SW 1271 (cell line): ENCODE measurements at places on chromosomes 12 and 14.

DNA sequence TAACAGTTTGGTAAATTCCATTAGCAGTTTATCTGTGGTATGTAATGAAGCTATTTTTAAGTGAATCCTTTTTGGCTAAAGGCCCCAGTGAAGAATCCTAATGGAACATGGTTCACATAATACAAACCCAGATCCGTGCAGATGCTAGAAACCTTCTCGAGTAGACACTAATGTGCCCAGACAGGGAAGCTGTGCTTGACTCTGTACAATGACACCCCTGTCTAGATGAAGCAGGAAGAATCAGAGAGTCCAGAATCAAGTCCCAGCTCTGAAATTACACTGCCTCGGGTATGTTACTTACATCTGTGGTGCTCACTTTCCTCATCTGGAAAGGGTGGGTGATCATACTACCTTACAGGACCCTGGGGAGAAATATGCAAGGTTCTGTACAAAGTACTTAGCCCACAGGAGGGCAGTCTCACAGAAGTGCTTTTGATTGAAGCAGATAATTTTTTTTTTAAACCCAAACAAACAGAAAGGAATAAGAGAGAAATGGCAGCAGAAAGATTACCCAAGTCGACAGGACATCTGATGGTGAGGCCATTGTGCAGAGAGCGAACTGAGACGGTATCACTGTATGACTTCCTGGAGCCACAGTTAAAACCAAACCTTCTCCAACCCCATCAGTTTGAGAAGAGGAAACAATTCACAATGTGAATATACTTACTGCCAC is 8.5 kb downstream of the CRACR2A start:
- no peak for DNase-seq

- peak; percentile 81 for DNase-seq
Measured at GRCh38 chr14:22536853-22537338, 52.1 kb downstream of the DAD1 start.

- DNase-seq: no peak
Measured at GRCh38 chr14:59208224-59208814, 19.9 kb downstream of the DAAM1 start.

DNA sequence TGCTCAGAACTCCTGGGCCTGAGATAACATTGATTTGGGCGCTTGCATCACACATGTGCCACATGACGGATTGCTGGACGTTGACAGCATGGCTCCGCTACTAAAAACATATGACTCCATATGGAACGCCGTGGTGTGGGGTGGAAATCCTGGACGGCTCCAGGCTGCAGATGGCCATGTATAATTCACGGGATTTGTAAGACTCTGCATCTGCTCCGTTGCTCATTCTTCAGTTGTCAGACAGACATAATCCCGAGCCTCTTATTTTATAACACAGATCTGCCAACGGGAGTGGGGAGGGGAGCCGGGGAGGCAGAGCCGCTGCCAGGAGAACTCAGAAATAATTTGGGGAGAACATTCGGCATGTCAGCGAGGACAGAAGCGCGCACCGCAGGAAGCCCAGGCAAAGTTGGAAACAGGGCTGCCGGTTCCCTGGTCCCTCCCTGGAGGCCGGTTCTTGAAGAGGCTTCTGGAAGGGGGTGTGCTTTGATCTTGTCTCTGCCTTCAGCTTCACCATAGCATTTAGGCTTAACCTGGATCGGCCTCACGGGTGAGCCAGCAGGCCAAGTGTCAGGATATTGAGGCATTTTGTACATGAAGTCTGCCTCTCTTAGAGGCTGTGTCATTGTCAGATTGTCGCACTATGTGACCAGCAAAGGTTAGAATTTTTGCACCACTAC is 45.8 kb upstream of the MYL2 start:
- no peak for DNase-seq

DNA sequence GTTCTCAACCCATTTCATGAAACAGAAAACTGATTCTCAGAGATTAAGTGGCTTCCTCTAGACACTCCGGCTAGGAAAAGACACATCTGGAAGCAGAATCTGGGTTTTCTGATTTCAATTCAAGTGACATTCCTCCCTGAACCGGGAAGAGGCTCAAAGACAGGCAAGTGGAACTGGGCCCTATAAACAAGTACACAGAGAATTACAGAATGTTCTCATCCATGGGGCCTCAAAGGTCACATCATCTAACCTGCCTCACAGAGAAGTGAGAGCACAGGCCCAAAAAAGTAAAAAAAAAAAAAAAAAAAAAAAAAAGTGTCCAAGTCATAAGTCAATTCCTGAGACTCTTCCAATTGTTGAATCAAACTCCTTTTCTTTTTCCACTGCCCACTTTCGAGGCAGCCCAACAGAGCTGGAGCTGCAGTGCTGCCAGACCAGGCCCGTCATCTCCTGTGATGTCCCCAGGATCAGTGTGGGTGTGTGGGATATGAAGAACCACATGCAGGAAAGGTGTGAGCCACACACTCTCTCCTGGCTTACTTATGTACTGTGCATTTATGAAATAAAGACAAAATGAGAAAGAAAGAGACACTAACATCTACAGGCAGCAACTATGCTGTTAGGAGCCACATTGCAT is 2.8 kb upstream of the KRT1 start:
- DNase-seq: no peak

- no peak for DNase-seq
Measured at GRCh38 chr14:101584055-101584859, 23.0 kb downstream of the DIO3 start.

DNA sequence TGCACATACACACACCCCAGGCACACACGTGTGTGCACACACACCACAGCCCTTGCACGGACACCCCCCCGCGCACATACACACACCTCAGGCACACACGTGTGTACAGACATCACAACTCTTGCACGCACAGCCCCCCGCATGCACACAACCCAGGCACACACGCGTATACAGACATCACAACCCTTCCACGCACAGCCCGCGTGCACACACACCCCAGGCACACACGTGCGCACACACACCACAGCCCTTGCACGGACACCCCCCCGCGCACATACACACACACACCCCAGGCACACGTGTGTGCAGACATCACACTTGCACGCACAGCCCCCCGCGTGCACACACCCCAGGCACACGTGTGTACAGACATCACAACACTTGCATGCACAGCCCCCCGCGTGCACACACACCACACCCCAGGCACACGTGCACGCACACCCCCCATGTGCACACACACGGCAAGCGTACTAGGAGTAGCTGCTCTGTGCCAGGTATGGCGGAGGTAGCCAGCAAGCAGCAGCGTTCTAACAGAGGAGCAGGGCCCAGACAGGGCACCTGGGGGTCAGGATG is 18.2 kb upstream of the ANKLE2 start:
- no peak for DNase-seq

- DNase-seq: peak; percentile 58
Measured at GRCh38 chr12:10363914-10364814, 25.7 kb downstream of the KLRK1 start.

DNA sequence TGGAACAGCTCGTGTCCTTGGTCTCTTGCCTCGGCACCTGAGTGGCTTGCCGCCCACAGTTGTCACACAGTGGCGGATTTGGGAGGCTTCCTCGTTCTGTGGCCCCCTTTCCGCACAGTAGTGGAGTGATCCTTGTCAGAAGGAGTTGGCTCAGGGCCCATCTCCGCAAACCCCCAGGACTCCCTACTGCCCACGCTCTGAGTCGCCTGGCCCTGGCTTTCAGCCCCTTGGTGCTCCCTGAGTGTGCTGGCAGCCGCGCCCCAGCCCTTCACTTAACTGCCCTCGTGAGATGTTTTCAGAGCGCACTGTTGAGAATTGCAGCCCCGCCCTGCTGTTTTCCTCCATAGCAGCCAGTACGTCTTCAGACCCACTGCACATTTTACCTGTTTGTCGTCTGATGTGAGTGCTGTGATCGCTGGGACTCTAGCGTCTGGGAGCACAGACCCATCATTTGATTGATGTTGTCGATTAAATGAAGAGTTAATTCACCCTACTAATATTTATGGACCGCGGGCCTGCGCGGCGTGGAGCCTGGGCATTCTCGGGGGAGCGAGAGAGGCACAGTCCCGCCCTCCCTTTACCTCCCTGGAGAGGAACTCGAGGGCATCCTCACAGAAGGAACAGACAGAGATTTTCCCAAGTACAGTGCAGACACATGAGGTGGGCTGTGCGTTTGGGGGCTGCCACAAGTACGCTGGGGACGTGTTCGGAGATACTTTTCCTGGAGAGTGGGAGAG is 91.8 kb downstream of the DDX51 start:
- DNase-seq: no peak

DNA sequence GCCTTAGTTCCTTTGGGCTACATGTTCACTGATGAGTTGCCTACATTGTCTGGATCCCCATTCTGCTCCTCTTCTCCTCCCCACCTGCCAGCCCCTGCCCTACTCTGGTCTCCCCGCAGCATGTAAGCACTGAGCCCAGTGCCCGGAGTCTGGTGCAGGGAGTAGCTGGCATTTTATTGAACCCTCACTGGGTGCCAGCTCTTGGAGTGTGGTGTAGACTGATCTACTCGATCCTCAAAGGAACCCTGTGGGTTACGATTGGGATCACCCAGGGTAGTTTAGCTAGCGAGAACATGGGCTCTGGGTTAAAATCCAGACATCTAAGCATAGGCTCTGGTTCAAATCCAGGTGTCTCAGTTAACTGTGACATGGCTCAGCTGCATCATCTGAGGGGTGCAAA is 8.3 kb upstream of the SERPINA6 start:
- DNase-seq: no peak

GRCh38 chr14:54643696-54644176 is 76.8 kb downstream of the SAMD4A start:
- DNase-seq: no peak

- no peak for DNase-seq
Measured at GRCh38 chr12:11895421-11896078, 175.2 kb upstream of the BCL2L14 start.

DNA sequence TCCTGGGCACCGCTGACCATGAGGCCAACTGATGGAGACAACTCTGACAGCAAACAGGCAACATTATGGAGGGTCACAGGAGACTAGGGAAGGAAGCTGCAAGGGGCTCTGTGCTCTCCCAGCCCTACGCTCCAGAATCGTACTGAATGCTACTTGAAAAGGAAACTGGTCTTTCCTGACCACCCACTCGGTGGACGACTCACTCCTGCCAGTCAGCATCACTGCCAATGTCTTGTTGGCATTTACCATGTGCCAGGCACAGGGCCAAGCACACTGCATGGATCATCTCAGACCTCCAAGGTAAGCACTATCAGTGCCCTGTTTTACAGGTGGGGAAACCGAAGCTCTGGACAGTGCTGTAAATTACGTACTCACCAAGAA is 38.0 kb downstream of the CCDC85C start:
- no peak for DNase-seq

GRCh38 chr12:23657598-23657997 is 291.9 kb downstream of the SOX5 start:
- DNase-seq: no peak

DNA sequence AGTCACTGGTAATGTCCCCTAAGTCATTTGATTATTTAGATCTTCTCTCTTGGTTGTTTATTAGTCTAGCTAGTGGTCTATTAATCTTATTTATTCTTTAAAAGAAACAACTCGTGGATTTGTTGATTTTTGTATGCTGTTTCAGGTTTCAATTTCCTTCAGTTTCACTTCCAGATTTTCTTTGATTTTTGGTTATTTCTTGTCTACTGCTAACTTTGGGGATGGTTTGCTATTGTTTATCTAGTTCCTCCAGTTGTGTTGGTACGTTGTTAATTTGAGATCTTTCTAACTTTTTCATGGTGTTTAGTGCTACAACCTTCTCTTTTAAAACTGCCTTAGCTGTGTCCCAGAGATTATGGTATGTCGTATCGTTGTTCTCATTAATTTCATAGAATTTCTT is 18.5 kb upstream of the CD69 start:
- DNase-seq: no peak

DNA sequence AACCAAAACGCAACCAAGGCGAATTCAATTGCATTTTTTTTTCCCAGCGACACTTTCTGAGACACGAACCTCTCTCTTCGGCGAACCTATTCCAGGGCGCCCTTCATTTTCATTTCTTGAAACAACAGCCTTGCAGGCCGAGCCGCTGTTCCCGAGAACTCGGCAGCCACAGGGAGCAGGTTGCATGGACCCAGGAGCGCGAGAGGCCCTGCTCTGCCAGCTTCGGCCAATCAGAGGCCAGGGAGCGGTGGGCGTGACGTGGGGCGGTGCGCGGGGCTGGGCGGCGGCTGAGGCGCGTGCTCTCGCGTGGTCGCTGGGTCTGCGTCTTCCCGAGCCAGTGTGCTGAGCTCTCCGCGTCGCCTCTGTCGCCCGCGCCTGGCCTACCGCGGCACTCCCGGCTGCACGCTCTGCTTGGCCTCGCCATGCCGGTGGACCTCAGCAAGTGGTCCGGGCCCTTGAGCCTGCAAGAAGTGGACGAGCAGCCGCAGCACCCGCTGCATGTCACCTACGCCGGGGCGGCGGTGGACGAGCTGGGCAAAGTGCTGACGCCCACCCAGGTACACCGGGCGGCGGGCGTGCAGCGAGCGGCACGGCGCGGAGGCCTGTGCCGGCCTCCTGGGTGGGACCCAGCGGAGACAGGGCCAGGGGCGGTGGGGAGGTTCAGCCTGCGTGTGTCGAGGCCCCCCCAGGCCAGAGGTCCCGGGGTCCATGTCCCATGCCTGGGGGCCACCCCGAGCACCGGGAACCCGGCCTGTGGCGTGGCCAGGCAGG is at the start of gene PEBP1:
TSS of gene PEBP1 (plus strand) at position 337 of the 771 bp plus-strand sequence. CDS start at position 423, 86 bp downstream.
- peak; percentile 76 for DNase-seq

GRCh38 chr12:5033883-5034282 is 9.8 kb upstream of the KCNA5 start:
- no peak for DNase-seq

- no peak for DNase-seq
Measured at GRCh38 chr12:3371018-3371417, 120.0 kb upstream of the PRMT8 start.

DNA sequence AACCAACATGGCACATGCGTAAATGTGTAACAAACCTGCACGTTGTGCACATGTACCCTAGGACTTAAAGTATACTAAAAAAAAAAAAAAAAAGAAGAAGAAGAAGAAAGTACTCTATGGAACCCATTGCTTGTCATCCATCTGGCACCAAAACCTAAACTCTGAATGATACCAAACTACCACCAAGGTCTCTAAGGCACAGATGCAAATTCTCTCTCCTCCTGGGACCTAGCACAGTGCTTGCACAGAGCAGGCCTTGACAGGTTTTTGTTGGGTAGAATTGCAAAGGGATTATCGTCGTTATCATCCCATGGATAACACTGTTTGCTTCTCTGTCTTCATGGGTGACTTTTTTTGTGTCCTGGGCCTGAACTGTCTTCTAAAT is 13.2 kb upstream of the LGALS3 start:
- no peak for DNase-seq

DNA sequence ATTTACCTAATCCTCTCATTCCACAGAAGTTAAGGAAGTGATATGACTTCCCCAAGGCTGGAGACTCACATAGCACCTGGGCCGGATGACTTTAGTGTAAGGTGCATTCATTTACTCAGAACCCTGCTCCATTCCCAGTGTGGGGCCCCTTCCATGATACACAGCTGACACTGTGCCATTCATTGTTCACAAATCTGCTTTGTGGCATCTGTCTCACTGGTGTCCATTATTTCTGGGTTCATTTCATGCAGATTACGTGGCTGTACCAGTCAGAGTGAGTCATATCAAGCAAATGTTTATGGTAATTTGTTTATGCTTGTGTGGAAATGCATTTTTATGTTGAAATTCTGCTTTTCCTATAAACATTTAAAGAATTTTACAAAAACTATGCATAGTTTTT is 5.2 kb downstream of the ANO4 start:
- no peak for DNase-seq
